Naive thymus-derived CD8-positive, alpha-beta T cell (primary cell): ENCODE measurements at places on chromosomes 13 and 19. TPM values are rescaled to one million over a fixed set of nuclear protein-coding genes. Genes with fewer than 3 reads are reported as not detected.

TLE6 gene
- total RNA-seq = not detected

- H3K4me1 ChIP-seq = peaks cover 9% of the 10 kb centered on the region
- no peaks in the 10 kb centered on the region for H3K27me3 ChIP-seq
- H3K27ac ChIP-seq = no peak overlapping the region
Observed at GRCh38 chr13:27534981-27535380, 84.6 kb upstream of the MTIF3 start.

GPR42 gene
- not detected for total RNA-seq

ZFR2 gene
- 0.75 TPM for total RNA-seq

RNF17 gene
- total RNA-seq = not detected

GRCh38 chr13:97108530-97108900 lies 113.6 kb upstream of the MBNL2 start:
- DNase-seq = no peak
- H3K27me3 ChIP-seq = peaks cover 20% of the 10 kb centered on the region

GRCh38 chr19:48465215-48465614 lies 4.0 kb upstream of the CYTH2 start:
- H3K4me3 ChIP-seq = no peak overlapping the region
- H3K27me3 ChIP-seq = no peaks in the 10 kb centered on the region
- DNase-seq = no peak
- no peak overlapping the region for H3K27ac ChIP-seq

DNA sequence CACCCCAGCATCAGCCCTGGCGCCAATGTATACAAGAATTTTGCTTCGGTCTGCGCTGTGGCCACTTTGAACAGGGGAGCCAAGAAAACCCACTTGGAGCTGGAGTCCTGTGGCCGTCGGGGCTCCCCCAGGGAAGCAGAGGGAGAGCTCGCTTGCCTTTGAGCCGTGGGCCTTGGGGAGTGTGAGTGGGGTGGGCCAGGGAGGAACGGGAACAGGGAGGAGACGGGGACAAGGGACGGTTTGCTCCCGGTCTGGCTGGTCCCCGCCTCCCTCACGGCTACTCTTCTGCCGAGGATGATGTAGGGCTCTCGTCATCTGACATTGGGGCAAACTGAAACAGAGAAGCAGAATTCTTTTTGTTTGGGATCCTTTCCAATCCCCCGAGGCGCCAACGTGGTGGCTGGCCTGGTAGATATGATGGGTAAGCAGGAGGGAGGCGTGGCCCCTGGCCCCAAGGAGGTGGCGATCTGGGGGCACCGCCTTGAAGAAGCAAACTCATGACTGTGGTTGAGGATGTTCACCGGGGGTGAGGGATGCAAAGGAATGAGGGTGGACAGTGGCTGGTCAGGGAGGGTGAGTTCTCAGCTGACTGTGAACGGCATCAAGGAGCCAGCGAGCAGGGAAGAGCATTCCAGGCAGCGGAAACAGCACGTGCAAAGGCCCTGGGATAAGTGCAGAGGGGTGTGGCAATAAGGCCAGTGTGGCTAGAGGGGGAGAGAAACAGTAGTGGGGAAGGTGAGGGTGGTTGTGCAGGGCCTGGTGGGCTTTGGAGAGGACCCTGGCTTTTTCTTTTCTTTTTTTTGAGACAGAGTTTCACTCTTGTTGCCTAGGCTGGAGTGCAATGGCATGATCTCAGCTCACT lies 10.9 kb upstream of the SPC24 start:
- no peak overlapping the region for H3K27ac ChIP-seq
- H3K27me3 ChIP-seq = no peaks in the 10 kb centered on the region
- no peaks in the 10 kb centered on the region for H3K36me3 ChIP-seq
- no peak for DNase-seq
- H3K4me1 ChIP-seq = no peaks in the 10 kb centered on the region
- H3K4me3 ChIP-seq = no peak overlapping the region

C1QTNF9 gene
- 0.33 TPM for total RNA-seq

DNA sequence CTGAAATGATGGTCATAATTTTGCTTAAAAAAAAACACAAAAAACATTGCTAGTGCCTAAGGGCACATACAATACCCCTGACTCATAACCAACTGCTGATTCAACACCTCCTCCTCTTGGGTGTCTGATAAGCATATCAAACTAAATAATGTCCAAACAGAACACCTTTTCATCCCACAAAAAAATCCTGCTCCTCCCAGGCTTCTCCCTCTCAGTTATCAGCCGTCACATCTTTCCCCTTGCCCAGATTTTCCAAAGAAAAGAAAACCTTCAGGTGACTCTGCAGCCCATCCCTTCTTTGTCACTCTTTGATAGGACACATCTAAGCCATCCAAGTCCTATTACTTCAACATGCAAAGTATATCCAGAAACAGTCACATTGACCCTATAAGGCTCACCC lies 46.9 kb downstream of the ABCC4 start:
- no peak overlapping the region for H3K27ac ChIP-seq
- no peaks in the 10 kb centered on the region for H3K36me3 ChIP-seq
- DNase-seq = no peak
- H3K4me1 ChIP-seq = peaks cover 2% of the 10 kb centered on the region

DNA sequence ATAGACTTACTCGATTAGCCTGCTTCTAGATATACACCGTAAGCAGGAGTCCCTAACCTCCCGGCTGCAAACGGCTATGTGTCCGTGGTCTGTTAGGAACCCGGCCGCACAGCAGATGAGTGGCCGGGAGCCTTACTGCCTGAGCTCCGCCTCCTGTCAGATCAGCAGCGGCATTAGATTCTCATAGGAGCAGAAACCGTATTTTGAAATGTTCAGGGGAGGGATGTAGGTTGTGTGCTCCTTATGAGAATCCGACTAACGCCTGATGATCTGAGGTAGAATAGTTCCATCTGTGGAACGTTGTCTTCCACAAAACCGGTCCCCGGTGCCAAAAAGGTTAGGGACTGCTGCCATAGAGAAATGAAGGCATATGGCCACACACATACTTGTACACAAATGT lies 1491.9 kb downstream of the SLITRK5 start:
- no peak overlapping the region for H3K4me3 ChIP-seq
- no peaks in the 10 kb centered on the region for H3K4me1 ChIP-seq
- no peak for DNase-seq
- H3K36me3 ChIP-seq = no peaks in the 10 kb centered on the region
- H3K27ac ChIP-seq = no peak overlapping the region

DNA sequence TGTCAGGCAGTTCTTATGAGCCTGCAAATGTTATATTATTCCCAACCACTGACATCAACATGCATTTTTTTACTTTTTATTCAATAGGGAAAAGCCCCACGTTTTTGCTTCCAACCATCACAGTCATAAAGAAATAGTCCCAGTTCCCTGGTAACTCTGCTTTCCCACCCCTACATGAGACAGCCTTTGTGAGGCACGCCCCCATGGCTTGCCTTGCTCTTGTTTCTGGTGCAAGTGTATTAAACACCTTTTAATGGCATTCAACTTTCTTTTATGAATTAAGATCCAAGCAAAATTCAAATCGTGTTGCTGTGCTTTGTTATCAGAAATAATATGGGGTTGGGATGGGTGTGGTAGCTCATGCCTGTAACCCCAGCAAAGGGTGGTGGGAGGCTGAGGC lies 54.2 kb upstream of the ZNF429 start:
- H3K4me3 ChIP-seq = no peak overlapping the region
- no peak for DNase-seq
- no peaks in the 10 kb centered on the region for H3K27me3 ChIP-seq
- H3K4me1 ChIP-seq = no peaks in the 10 kb centered on the region
- no peak overlapping the region for H3K27ac ChIP-seq

GRCh38 chr19:40519352-40520322 lies 52.8 kb downstream of the SPTBN4 start:
- H3K4me3 ChIP-seq = no peak overlapping the region
- peaks cover 23% of the 10 kb centered on the region for H3K27me3 ChIP-seq
- H3K4me1 ChIP-seq = peaks cover 5% of the 10 kb centered on the region
- no peak overlapping the region for H3K27ac ChIP-seq

DNA sequence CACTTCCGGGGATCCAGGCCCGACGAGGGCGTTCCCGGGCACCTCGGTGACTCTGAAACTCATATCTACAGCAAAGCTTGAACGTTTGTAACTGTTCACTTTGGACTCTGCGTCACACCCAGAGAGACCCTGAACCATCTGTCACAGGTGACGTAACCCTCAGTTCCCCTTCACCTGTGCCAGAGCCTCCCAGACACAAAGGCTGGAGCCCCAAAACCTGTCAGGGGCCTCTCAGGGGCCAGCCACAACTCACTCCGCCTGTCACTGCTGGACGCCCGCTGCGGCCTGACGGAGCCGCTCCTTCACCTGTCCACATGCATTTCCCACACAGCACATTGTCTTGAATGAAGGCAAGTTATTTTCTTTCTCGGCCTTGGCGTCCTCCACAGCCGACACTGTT lies 8.0 kb downstream of the RASA3 start:
- H3K36me3 ChIP-seq = peaks cover 36% of the 10 kb centered on the region
- peaks cover 55% of the 10 kb centered on the region for H3K4me1 ChIP-seq
- peak overlapping the region; percentile 86 for H3K4me3 ChIP-seq
- no peak for DNase-seq
- peak overlapping the region; percentile 96 for H3K27ac ChIP-seq

- no peaks in the 10 kb centered on the region for H3K36me3 ChIP-seq
- H3K4me3 ChIP-seq = no peak overlapping the region
- H3K4me1 ChIP-seq = peaks cover 7% of the 10 kb centered on the region
- peak overlapping the region; percentile 67 for H3K27ac ChIP-seq
- DNase-seq = peak; percentile 93
Observed at GRCh38 chr19:46704379-46705076, 12.4 kb downstream of the PRKD2 start.

- H3K27me3 ChIP-seq = peaks cover 14% of the 10 kb centered on the region
- peak overlapping the region; percentile 83 for H3K4me3 ChIP-seq
- H3K36me3 ChIP-seq = no peaks in the 10 kb centered on the region
- H3K27ac ChIP-seq = peak overlapping the region; percentile 57
Observed at GRCh38 chr13:110137680-110138009, 169.3 kb downstream of the COL4A1 start.

DNA sequence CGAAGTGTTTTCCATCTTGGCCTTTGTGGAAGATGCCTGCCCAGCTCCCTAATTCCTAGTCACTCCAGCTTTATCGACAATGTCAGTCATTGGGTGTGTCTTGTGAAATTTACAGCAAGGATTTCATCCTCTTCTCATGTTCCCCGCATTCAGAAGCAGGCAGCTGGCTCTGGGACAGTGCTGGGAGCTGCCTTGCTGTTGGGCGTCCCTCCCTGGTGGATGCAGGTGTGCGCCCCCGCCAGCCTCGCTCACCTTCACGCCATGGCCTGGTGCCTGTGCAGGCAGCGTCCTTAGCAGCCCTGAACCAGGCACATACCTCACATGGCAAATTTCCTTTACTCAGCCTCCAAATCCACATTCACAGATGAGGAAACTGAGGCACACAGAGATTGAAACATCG lies 39.7 kb upstream of the TFDP1 start:
- H3K36me3 ChIP-seq = peaks cover 19% of the 10 kb centered on the region
- no peaks in the 10 kb centered on the region for H3K27me3 ChIP-seq
- no peak overlapping the region for H3K27ac ChIP-seq

DNA sequence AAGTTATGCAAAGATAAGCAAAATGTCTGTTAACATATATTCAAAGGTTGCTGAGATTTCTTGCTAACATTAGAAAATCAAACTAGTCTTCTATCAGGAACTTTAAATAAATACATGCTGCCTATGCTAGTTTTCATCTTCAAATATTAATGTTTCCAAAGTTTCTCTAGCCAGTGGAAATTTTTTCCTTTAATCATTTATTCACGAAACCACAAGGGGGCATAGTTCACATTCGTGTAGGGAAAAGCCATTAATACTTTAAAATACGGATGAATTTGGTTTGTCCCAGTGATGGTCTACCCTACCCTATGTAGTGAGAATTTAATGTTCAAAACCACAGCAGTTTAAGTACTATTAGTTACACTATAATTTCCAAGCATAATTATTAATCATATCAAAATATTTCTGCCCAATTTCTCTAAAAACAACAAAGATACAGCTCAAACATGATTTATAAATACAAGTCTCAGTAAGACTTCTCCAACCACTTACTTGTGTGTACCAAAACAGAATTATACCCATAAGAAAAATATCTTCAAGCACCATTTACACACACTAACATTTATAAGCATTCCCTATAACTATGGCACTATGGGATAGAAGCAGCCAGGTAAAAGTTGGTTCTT lies 16.2 kb downstream of the NUFIP1 start:
- H3K4me1 ChIP-seq = peaks cover 1% of the 10 kb centered on the region
- no peaks in the 10 kb centered on the region for H3K27me3 ChIP-seq
- no peak overlapping the region for H3K27ac ChIP-seq

ZNF525 gene
- total RNA-seq = 37.7 TPM

ZNF865 gene
- 21.6 TPM for total RNA-seq

DNA sequence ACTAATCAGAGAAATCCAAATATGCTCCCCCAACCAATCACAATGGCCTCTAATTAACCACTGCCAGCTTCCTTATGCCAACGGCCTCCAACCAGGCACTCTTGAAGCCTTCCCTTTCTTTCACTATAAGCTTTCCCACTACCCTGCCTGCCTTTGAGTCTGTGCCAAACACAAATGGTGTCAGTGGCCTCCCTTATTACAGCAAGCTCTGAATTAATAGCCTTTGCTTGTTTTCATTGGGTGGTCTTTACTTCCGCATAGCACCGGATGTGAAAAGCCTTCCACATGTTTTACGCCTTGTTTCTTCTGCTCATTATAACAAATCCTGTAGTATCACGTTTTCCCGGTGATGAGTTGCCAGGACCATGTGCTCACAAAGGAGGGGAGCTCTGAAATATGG lies 1.4 kb upstream of the EDDM13 start:
- no peak overlapping the region for H3K27ac ChIP-seq
- no peak for DNase-seq
- no peak overlapping the region for H3K4me3 ChIP-seq

DNA sequence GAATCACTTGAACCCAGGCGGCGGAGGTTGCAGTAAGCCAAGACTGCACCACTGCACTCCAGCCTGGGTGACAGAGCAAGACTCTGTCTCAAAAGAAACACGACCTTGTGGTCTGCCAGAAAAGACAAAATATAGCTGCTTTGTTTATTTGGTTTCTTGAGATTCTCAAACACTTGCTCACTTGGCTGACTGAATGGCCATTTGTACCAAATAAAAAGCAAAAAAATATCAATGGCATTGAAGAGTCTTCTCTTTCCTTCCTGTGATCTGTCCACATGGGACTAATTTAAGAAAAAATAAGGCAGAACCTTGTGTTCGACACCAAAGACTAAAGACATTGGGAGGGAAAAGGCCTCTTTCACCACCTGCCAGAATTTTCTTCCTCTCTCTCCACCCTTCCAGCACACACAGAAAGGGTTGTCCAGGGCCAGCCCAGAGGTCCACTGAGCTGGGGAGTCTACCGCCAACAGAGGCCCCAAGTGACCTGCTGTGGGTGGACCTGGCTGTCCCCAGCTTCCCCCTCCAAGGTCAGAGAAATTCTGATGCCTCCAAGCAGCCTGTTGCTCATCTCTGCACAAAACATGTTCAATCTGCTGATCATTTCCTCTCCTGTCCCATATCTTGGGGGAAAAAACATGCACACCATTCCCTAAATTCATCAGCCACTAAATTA lies 5.9 kb downstream of the BRME1 start:
- no peaks in the 10 kb centered on the region for H3K27me3 ChIP-seq
- DNase-seq = no peak
- no peak overlapping the region for H3K4me3 ChIP-seq
- H3K36me3 ChIP-seq = no peaks in the 10 kb centered on the region
- no peak overlapping the region for H3K27ac ChIP-seq

GRCh38 chr13:98097749-98098148 lies 45.1 kb upstream of the FARP1 start:
- no peak for DNase-seq
- H3K27ac ChIP-seq = no peak overlapping the region
- H3K4me3 ChIP-seq = no peak overlapping the region
- H3K27me3 ChIP-seq = peaks cover 10% of the 10 kb centered on the region
- no peaks in the 10 kb centered on the region for H3K36me3 ChIP-seq
